ENCODE measurements at places on chromosomes 12 and 14.
A peak's percentile ranks its signal among the peaks of the same experiment; 100 is the strongest.

- DNase-seq: no peak
These were observed 14.5 kb upstream of the KLRD1 start for GRCh38 chr12:10293151-10293550.

DNA sequence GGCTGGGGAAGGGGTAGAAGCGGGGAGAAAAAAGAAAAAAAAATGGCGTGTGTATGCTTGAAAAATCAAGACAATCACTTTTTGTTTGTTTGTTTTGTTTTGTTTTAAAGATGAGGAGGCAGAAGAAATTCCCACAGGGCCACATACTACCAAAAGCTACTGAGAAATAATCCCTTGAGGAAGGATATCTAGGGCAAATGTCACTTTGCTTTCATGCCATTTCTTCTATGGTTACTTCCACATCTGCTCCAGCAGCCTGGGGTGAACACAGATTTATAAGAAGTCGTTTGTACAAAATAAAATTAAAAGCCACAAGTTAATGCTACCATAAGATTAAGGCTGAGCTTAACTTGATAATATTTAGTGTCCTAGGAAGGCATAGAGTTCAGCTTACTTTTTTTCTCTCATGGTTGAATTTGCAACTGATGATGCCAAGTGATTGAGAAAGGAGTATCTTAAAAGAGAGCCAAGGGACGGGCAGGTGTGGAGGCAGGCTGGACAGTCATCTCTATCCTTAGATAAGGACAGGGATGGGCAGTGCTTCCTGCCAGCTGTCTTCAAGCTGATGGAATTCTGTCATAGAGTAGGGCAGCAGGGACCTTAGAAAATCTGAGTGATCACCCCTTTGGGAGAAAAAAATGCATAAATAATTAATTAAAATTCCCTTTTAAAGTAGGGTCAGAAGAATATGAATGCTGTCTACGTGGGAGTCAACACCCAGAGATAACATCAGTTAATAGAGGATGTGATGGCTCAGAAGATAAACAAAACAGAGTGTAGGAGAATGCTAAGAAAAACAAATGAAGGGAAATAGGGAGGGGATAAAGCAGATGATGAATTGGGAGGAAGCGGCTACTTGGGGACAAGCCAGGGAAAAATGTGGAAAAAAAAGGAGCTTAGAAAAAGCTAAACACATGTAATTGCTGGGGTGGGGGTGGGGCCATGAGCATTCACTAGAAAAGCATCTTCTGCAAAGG, 57.1 kb downstream of the DYRK2 start:
- no peak for DNase-seq

- DNase-seq: peak; percentile 26
These were observed 2.7 kb upstream of the SAMD4A start for GRCh38 chr14:54564071-54564867.

DNA sequence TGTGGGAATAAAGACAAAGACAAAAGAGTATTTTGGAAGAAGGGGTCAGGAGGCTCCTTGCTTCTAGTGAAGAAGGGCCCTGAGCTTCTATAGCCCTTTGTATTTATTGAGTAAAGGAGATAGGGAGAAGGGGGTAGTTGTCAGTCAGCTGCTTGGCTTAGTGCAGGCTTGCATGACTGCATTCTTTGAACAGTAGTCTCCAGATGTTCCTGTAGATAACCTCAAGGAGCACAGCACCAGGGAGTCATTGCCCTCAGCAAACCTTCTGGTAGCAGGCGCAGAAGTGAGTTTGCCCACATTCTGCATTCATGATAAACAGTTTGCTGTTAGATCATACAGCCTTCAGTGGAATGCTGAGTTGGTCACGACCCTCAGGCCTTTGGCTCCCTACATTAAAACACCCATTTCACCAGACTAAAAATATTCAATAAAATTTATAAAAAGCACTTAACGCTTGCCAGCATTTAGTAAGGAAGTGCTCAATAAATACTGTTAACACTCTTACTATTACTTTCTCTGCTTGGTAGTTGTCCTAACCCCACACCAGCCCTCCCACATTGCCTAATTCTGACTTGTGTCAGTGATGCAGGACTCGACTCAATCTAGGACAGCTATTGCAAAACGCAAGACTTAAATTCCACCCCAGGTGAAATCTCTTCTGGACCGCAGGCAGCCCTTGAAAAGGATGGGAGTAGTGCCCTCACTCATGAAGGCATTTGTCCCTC, 3.0 kb upstream of the DHRS4 start:
- DNase-seq: no peak

- no peak for DNase-seq
These were observed 127.2 kb upstream of the DAAM1 start for GRCh38 chr14:59061292-59061691.
